Substantia nigra (tissue), 51 donors: ENCODE measurements at places on chromosomes 2 and 18.

DNA sequence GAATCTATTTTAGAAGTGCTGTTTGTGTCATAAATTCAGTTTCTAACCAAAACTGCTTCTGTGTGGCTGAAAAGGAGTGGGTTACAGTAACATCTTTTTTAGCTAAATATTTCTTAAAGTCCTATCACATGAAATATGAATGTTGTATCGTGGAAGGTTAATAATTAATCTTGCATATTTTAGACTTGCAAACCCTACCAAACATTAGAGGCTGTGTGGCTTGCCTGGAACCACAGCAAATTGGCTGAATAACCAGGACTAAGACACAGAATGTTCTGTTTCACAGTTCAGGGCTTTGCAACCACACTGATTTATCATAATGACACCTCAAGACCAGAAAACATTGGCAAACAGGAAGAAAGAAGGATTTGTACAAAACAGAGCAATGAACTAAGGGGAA, 208.9 kb upstream of the CNTNAP5 start:
- no peak for DNase-seq

GRCh38 chr18:48800466-48800865, 150.3 kb downstream of the SMAD7 start:
- DNase-seq = no peak

DNA sequence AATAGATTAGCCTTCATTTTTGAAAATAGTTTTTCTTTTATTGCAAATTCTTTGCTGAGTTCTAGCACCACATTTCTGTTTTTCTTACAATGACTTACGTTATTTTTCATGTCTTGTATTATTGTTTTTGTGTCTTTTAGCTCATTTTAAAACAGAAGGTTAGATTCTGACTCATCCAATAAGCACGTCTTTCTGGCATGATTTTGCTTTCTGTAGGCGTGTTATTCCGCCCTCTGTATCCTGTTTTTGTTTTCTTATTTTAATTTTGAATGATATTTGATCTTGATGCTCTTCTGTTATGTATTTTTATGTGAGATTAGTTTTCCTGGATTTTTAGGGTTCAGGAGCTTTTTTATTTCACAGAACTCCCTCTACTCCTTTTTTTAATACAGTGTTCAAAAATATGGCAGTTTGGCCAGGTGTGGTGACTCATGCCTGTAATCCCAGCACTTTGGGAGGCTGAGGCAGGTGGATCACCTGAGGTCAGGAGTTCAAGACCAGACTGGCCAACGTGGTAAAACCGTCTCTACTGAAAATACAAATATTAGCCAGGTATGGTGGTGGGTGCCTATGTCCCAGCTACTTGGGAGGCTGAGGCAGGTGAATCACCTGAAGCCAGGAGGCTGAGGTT, 145.0 kb downstream of the CLIP4 start:
- no peak for DNase-seq

GRCh38 chr2:142974288-142975024, 97.0 kb downstream of the KYNU start:
- no peak for DNase-seq

DNA sequence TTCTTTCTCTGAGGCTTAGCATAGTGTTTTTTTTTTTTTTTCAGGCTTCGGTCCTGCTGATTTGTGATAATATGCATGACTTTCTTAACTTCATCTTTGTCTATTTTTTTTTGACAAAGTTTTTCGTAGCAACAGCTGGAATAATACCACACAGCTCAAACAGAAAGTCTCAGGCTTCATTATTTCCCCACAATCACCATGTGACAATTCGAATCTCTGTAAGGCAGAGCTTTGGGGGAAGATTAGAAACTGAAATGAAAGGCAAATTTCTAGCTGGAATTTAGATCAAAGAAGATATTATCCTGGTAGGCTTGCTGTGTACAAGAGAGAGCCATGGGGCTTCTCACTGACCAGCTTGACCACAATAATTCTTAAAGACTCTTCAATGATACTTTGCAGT, 12.2 kb upstream of the CD28 start:
- DNase-seq = no peak

- no peak for DNase-seq
Measured at GRCh38 chr18:73688851-73689711, 458.6 kb downstream of the FBXO15 start.

DNA sequence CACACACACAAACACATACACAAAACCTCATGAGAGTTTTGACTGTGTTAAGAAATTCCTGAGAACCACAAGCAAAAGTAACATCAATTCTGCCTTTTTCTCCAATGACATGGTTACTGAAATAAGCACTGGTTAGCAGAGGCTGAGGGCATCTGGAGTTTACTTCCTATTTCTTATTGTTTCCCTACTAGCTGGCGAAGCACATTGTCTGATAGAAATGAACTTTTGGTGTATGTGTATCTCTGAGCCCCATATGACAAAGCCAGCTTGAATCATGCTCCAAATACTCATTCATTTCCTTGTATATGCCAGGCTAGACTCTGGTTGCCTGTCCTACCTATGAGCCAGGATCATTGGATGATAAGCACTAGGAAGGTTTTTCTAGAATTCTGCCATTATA, 203.1 kb downstream of the NCKAP5 start:
- no peak for DNase-seq

DNA sequence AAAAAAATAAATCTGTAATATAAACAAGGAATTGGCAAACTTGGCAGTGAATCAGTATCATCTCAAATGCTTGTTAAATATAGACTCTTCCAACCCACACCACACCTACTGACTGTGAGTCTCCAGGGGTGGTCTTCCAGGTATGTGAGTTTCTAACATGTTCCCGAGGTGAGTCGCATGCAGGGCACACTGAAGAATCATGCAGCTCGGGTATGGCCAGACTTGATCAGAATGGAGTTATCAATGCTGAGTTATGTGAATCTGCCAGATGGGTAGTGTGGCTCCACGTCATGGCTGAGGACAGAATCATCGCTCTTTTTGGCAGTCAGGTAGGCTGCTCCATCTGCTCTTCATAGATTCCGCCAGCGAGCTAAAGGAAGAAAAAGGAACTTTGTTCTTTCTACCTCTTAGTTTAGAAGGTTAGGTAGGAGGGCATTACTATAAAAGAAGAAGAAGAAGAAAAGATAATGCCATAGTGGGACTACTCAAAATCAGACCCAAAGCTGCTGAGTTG, 1279.7 kb upstream of the ZEB2 start:
- DNase-seq = no peak

GRCh38 chr18:67574749-67575148, 58.2 kb upstream of the DSEL start:
- DNase-seq = no peak

- DNase-seq = no peak
Measured at GRCh38 chr2:114762986-114763385, 320.5 kb downstream of the DPP10 start.

DNA sequence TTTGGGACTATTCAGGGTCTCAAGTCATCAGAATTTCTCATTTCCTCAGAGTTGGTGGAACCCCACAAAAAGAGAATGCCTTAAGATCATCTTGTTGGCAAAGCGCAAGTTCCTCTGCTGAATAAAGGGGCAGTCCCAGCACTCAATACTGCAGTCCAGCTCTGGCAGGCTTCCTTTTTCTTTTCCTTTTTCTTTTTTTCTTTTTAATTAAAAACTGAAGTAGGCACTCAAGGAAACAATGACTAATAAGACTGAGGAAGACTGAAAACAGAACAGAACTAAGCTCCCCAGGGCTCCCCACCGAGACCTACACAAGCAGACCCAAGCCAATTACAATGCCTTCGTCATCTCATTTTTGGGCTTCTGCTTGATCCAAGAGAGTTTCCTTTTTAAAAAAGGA, 82.0 kb downstream of the STK39 start:
- no peak for DNase-seq

GRCh38 chr2:26971911-26972786, 1.7 kb downstream of the MAPRE3 start:
- no peak for DNase-seq

DNA sequence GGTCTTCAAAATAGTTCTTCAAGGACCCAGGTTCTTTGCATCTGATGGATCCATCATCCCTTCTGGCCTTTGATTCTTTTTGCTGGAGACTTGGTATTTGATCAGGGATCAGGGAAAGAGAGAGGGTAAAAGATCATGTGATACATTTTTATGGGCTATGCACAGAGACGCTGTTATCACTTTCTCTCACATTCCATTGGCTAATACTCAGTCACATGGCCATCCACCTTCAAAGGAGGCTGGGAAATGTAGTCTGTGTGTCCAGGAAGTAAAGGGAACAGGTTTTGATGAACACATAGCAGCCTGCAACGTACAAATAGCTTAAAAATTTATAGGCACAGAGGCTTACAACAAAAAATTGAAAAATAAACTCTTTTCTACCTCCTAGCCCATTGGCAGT, 629.6 kb upstream of the FANCL start:
- no peak for DNase-seq
